ENCODE measurements at places on chromosomes 1 and 21. TPM values are rescaled to one million over a fixed set of nuclear protein-coding genes. Genes with fewer than 3 reads are reported as not detected.

- H3K27ac ChIP-seq: no peak overlapping the region
- no peak for DNase-seq
- no peaks in the 10 kb centered on the region for H3K4me1 ChIP-seq
- no peak overlapping the region for H3K4me3 ChIP-seq
- H3K36me3 ChIP-seq: no peaks in the 10 kb centered on the region
These were observed 220.0 kb downstream of the TM2D1 start for GRCh38 chr1:61504852-61505390.

DNA sequence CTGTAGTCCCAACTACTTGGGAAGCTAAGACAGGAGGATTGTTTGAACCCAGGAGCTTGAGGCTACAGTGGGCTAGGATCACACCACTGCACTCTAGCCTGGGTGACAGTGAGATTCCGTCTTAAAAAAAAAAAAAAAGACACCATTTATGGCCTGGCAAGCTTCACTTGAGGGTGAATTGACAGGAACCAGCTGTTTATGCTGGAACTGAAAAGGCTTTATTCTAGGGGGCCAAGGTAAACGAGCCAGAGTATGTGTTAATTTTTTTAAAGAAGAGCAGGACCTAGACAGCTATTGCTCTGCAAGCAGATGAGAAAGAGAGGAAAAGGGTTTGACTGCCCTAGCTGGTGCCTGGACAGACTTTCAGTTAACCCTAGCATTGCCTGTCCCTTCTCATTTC is 37.0 kb downstream of the S100A6 start:
- H3K4me1 ChIP-seq: no peaks in the 10 kb centered on the region
- H3K36me3 ChIP-seq: no peaks in the 10 kb centered on the region
- no peaks in the 10 kb centered on the region for H3K27me3 ChIP-seq
- no peak overlapping the region for H3K27ac ChIP-seq
- no peak for DNase-seq

Gene B3GALT5
- polyA plus RNA-seq: 9.9 TPM

- no peak overlapping the region for H3K27ac ChIP-seq
- no peaks in the 10 kb centered on the region for H3K36me3 ChIP-seq
- no peaks in the 10 kb centered on the region for H3K4me1 ChIP-seq
- DNase-seq: no peak
- no peaks in the 10 kb centered on the region for H3K27me3 ChIP-seq
- H3K4me3 ChIP-seq: no peak overlapping the region
These were observed 188.0 kb upstream of the C21orf91 start for GRCh38 chr21:18007121-18007520.

Gene GIPC2
- polyA plus RNA-seq: 77.1 TPM

- H3K4me3 ChIP-seq: peak overlapping the region; percentile 70
- peaks cover 21% of the 10 kb centered on the region for H3K4me1 ChIP-seq
- no peaks in the 10 kb centered on the region for H3K27me3 ChIP-seq
- no peaks in the 10 kb centered on the region for H3K36me3 ChIP-seq
- H3K27ac ChIP-seq: peak overlapping the region; percentile 97
These were observed 1.0 kb upstream of the F11R start for GRCh38 chr1:161021970-161022353.

DNA sequence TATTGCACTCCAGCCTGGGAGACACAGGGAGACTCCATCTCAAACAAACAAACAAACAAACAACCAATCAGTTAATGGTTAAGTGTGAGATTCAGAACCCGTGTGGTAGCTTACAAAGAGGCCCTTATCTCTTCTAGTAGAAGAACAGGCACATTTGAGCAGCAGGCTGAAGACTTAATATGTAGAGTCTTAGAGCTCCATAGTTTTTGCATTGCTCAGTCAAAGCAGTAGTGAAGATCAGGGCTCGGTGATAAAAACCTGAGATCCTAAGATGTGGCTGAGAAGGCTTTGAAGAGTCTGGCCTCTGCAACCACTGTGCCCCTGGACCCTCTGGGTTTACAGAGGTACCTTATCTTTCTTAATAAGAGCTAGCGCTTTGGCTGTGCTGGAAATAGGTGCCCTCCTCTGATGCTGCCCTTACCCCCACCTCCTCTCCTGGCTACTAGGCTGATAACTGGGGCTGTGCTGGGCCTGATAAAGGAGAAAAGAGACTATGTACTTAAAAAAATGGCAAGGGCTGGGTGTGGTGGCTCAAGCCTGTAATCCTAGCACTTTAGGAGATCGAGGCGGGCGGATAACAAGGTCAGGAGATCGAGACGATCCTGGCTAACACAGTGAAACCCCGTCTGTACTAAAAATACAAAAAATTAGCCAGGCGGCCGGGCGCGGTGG is 10.5 kb upstream of the UCK2 start:
- no peaks in the 10 kb centered on the region for H3K4me1 ChIP-seq
- H3K27me3 ChIP-seq: no peaks in the 10 kb centered on the region
- H3K36me3 ChIP-seq: no peaks in the 10 kb centered on the region
- H3K4me3 ChIP-seq: no peak overlapping the region
- no peak overlapping the region for H3K27ac ChIP-seq

DNA sequence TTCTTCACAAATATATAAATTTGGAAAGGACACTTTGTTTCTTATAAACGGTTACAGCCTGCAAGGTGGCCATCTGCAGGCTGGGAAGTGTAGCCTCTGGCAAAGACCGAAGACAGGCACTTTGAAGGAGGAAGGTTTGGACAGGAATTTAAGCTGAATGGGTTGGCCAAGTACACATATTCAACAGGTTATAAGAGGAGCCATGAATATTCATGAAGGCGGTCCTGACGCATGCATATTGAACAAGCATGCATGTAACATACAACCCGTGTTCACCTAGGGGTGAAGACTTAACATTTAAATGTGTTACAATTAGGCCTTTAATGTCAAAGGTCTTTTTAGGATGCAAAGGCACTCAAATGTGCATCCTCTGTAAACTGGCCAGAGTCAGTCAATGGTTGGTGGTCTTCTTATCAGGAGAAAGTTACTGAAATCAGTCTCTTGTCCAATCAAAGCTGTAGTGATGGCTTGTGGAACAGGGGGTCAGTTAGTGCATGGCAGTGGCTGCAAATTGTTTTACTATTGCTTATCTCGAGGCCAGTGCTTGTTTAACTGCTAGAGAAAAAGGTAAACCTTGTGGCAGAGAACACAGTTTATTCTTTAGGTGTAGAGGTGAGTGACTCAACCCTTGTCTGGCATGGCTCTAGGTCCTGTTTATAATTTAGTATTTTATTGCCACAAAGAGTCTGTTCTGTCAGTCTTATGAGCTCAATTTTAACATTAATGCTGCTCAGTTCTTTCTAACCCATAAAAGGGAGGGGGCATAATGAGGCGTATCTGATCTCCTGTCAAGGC is 70.3 kb upstream of the F3 start:
- peak; percentile 58 for DNase-seq
- peaks cover 74% of the 10 kb centered on the region for H3K4me1 ChIP-seq
- peak overlapping the region; percentile 55 for H3K27ac ChIP-seq
- no peak overlapping the region for H3K4me3 ChIP-seq
- H3K27me3 ChIP-seq: no peaks in the 10 kb centered on the region

Gene KLHDC8A
- 8.7 TPM for polyA plus RNA-seq

DNA sequence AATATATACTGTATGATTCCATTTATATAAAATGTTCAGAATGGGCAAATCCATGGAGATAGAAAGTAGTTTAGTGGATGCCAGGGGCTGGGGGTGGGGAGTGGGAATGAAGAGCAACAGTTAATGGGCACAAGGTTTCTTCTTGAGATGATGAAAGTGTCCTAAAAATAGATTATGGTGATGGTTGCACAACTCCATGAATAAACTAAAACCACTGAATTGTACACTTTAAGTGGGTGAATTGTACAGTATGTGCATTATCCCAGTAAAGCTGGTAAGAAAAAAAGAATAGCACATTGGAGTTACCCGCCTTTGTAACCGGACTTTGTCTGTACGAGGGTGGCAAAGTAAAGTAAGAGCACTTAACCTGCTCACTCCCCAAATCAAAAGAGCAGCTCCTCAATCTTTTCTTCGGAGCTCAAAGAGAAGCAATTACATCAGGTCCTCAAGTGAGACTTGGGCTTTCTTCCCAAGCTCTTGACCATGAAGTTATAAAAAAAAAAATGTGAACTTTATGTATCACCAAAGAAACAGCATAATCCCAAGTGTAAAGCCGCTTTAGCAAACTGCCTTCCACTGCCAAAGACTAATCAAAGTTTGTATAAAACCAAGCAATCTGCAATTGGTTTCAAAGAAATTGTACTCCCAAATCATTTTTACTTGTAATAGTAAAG is 32.1 kb downstream of the ALDH9A1 start:
- no peak overlapping the region for H3K4me3 ChIP-seq
- no peaks in the 10 kb centered on the region for H3K27me3 ChIP-seq
- H3K36me3 ChIP-seq: peaks cover 51% of the 10 kb centered on the region

Measured in large intestine (tissue), 12 donors.